Activated CD4-positive, alpha-beta T cell treated with anti-CD3 and anti-CD28 coated beads, Interleukin-2, amount 10 ng/mL, durations not matched to agents 24 days and 14 days (primary cell): ENCODE measurements at places on chromosomes 1 and 21. TPM values are rescaled to one million over a fixed set of nuclear protein-coding genes. Genes with fewer than 3 reads are reported as not detected.

DNA sequence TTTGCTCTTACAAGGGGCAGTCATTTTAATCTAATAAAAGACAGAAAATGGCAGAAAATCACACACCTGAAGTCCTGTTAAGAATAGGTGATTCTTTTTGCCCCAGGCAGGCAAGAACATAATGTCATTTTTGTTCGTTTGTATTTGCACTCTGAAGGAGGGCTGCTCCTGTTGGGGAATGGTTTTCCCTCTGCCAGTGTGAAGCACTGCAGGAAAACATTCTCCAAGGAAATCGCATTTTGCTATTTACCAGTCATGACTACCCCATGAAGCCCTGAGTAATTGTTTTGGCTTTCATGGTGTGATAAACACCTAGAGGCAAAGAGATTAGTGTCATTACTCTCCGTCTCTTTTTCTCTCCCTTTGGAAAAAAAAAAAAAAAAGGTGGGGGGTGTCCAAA, 345.5 kb downstream of the NTNG1 start:
- no peaks in the 10 kb centered on the region for H3K36me3 ChIP-seq
- no peak for DNase-seq
- no peak overlapping the region for H3K27ac ChIP-seq
- peaks cover 9% of the 10 kb centered on the region for H3K27me3 ChIP-seq

LDLRAD1 gene
- total RNA-seq, result not detected in 2 replicates

DNA sequence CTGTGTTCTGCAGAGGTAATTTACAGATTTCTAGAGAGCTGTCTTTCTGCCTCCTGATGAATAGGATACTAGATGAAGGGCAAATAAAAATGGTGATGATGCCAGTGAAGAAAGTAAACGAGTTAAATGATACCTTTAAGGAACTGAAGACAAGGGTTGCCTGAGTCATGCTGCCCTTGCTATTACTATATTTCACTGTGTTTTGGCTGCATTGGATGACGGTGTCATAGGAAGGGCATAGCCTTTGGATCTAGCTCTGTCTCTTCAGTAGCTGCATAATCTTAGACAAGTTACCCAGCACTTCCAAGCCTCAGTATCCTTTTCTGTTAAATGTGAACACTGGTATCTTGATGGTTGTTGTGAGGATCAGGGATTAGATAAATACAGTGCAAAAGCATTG, 131.5 kb upstream of the FGGY start:
- no peak overlapping the region for H3K27ac ChIP-seq
- peaks cover 1% of the 10 kb centered on the region for H3K4me1 ChIP-seq
- H3K4me3 ChIP-seq, result no peak overlapping the region
- no peaks in the 10 kb centered on the region for H3K36me3 ChIP-seq
- H3K27me3 ChIP-seq, result peaks cover 36% of the 10 kb centered on the region

DNA sequence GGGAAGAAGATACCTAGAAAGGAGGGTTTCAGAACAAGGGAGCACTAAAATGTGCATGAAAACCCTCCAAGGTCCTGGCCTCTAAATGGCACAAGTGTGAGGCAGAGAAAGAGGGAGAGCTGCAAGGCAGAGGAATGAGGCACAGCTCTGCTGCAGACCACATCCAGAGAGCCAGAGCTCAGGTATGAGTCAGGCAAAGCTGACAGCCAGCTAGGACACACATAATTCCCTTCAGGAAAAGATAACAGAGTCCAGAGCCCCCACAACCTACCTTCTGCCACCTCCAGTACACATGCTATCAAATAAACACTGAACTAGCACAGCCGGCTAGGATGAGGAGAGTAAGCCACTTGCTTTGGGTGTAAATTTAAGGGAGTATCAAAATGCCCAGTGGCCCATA, 62.2 kb downstream of the HSF2BP start:
- no peak overlapping the region for H3K27ac ChIP-seq
- peaks cover 6% of the 10 kb centered on the region for H3K4me1 ChIP-seq
- no peaks in the 10 kb centered on the region for H3K36me3 ChIP-seq
- H3K4me3 ChIP-seq, result no peak overlapping the region
- no peak for DNase-seq

GRCh38 chr1:27529704-27530018, 39.7 kb upstream of the WASF2 start:
- H3K27ac ChIP-seq, result peak overlapping the region; percentile 43
- no peaks in the 10 kb centered on the region for H3K27me3 ChIP-seq
- peaks cover 43% of the 10 kb centered on the region for H3K4me1 ChIP-seq
- peaks cover 20% of the 10 kb centered on the region for H3K36me3 ChIP-seq

DNA sequence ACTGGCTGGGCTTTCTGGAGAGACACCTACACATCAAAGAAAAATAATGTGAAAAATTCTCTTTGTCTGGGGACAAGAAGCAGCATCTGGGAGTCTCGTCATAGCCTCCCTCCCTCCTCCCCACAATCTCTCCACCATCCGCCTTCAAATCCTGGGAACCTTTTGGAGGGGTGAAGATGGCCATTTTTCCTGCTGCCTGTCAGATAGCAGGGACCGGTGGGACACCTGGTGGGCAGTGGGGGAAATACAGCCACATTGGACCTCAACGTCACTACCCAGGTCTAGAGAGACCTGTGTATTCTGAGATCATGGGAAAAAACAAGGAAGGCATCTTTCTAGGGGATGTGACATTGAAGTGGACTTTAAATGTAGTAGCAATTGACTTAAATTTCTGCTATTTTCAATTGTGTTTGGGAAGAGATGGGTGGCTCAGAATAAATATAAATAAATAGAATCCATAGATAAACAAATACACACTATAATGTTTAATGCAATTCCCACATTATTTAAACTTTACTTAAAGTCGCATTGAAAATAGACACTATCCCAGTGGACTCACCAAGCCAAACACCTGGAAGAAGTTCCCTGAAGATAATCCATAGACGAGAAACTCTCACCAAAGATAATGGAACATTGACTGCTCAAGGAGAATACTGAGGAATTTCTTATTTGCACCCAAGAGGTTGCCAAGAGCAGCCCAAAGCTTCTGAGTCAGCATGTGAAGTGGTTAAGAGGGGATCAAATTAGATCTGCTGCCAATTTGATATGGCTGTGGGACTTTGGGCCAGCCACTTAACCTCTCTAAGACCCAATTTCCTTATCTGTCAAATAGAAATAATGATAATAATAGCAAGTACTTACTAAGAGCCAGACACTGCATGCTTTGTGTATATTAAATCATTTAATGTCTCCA, 147.6 kb upstream of the CAMK1G start:
- no peaks in the 10 kb centered on the region for H3K36me3 ChIP-seq
- no peaks in the 10 kb centered on the region for H3K4me1 ChIP-seq
- no peak overlapping the region for H3K27ac ChIP-seq
- H3K4me3 ChIP-seq, result no peak overlapping the region
- peaks cover 15% of the 10 kb centered on the region for H3K27me3 ChIP-seq

DNA sequence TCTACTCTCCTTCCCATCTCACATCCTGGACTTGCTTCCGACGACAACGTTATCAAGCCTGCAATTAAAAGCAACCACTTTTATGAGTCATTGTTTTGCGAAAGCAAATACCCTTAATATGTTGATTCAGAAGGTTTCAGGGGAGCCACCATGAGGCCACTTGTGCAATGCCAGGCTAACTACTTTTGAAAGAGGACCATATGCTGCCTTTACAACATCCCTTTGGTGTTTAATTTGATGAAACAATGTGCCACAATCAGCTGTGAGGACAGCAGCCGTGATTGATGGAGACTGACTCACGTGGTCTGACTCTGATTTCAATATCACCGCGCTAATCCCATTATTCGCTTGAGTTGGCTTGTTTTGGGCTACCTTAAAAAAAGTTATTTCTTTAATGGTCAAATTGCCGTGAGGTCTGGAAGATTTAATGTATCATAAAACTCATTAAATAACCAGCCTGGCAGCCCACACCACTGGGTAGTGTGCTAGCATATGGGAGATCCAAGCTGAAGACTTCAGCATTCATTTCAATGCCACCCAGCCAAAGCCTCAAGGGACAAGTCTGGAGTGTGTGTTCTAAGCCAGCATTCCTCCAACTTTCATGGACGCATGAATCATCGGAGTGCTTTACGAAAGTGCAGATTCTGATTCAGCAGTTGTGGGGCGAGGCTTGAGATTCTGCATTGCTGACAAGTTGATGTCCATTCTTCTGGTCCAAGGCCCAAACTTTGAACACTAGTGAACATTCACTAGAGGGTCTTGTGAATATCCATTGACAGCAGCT, 73.3 kb upstream of the PAXBP1 start:
- H3K4me3 ChIP-seq, result no peak overlapping the region
- peaks cover 15% of the 10 kb centered on the region for H3K27me3 ChIP-seq
- DNase-seq, result no peak
- H3K27ac ChIP-seq, result no peak overlapping the region

EXOSC10 gene
- 93.0 and 98.1 TPM in 2 replicates for total RNA-seq

- H3K4me1 ChIP-seq, result no peaks in the 10 kb centered on the region
- no peaks in the 10 kb centered on the region for H3K27me3 ChIP-seq
- H3K36me3 ChIP-seq, result no peaks in the 10 kb centered on the region
- no peak for DNase-seq
- H3K4me3 ChIP-seq, result no peak overlapping the region
Measured at GRCh38 chr1:202576816-202577215, 133.4 kb downstream of the SYT2 start.

DNA sequence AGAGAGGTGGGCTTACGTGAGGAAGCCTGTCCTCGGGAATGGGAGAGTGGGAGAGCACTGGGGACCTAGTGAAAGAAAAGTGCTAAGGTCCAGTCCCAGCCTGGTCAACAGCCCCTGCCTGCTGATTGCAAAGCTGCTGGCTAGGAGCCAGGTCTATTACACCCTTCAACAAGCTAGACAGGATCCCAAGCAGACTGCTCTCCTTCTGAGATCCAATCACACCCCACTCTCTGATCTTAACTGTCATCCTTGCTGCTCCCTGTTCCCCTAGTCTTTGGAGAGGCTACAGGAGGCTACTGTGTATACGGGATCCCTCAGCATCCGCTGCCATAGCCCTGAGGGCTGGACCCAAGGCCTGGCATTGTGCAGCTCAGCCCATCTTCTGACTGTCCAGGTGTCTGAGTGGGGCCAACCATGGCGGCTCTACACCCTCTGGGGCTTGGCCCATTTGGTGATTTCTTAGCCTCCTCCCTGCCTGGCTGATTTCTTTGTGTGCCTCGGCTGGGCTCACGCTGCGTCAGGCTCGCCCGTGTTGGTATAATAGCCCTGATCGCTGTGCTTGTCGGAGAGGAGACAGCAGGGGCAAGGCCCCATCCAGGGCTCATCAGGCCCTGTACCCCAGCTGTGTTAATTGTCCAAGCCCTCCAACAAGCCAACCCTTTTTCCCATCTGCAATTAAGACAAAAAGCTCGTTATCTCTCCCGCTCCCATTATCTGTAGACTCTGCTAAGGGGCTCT, 43.9 kb downstream of the NAV1 start:
- H3K4me3 ChIP-seq, result no peak overlapping the region
- peaks cover 12% of the 10 kb centered on the region for H3K27me3 ChIP-seq
- no peaks in the 10 kb centered on the region for H3K36me3 ChIP-seq
- H3K4me1 ChIP-seq, result no peaks in the 10 kb centered on the region
- no peak for DNase-seq
- H3K27ac ChIP-seq, result no peak overlapping the region
